ENCODE measurements at places on chromosomes 16 and 17.
A peak's percentile ranks its signal among the peaks of the same experiment; 100 is the strongest.

DNA sequence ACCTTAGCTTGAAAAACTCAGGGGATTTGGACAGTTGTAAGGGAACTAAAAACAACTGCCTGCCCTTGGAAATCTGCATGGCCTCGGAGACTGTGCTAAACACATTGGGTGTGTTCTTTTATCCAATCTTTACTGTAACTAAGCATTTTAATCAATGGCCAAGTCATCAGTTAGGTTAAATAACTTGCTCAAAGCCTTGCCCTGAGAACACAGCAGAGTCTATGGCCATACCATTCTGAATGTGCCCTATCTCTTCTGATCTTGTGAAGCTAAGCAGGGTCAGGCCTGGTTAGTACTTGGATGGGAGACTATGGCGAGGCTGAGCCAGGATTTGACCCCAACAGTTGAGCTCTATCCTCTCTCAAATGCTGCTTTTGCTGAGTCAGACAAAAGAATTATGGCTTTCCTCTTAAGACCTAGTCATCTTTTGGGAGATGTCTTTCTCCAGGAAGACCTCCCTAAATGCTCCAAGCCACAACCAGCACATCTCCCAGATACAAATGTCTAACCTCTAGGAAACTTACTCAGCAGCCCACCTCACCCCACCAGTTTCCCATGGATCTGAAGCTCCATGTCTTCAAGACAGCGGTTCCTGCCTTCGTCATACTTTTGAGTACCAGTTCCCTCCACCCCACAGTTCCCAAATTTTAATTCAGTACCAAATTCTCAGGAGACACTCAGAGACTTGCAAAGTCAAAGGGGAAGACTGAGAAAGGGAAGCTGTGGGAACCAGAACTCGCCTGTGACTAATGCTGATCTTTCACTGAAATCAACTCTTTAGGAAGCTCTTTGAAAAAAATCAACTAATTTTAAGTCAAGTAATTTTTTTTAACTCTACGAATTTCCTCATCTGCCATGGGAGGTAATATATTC, 336.1 kb downstream of the MAF start:
- no peak for DNase-seq

GRCh38 chr17:59356543-59357218, 25.2 kb downstream of the YPEL2 start:
- no peak for DNase-seq

DNA sequence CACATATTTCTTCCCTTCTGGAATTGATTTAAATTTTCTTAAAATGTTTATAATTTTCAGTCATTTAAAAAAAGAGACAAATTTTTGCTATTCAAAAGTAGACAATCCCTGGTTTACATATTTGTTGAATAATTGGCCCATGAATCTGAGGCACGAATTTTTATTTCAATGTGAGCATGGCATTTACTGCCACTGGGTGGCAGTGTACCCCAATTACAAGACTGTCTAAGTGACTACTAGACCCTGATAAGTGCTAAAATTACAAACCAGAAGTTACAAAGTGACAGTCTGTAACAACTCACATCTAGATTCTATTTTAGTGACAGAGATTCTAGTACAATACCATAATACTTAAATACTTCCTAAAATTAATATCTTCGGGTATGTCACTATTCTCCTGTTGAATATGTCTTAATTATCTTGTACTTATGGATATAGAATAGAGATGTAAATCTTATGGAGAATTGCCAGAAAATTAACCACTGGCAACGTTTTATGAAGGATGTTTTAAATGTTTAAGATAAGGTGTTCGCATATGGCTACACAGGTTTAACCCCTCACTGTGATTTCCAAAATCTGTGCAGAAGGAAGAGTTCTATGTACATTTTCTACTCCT, 235.8 kb downstream of the MAP2K4 start:
- DNase-seq, result no peak

GRCh38 chr17:76611758-76612157, 26.1 kb upstream of the ST6GALNAC2 start:
- peak; percentile 47 for DNase-seq

DNA sequence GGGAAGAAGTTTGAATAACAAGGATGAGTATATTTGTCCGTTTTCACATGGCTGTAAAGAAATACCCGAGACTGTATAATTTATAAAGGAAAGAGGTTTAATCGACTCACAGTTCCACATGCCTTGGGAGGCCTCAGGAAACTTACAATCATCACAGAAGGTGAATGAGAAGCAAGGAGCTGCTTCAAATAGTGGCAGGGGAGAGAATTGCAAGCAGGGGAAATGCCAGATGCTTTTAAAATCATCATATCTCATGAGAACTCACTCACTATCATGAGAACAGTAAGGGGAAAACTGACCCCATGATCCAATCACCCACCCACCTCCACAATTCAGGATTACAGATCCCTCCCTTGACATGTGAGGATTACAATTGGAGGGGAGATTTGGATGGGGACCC, 212.8 kb upstream of the CDH8 start:
- no peak for DNase-seq

DNA sequence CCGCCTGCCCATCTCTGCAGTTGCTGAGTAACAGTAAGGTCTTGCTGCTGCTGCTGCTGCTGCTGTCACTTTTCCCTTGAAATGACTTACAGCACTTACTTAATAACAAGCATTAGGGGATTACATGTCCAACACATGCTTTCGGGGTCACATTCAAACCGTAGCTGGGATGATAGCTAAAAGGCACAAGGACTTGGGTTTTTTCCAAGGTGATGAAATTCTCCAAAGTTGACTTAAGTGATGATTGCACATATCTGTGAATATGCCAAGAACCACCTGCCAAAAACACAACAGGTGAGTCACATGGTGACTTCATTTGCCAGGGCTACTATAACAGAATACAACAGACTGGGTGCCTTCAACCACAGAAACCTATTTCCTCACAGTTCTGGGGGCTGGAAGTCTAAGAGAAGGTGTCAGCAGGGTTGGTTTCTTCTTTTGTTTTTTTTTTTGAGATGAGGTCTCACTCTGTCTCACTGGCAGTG, 121.9 kb upstream of the TNRC6C start:
- no peak for DNase-seq

DNA sequence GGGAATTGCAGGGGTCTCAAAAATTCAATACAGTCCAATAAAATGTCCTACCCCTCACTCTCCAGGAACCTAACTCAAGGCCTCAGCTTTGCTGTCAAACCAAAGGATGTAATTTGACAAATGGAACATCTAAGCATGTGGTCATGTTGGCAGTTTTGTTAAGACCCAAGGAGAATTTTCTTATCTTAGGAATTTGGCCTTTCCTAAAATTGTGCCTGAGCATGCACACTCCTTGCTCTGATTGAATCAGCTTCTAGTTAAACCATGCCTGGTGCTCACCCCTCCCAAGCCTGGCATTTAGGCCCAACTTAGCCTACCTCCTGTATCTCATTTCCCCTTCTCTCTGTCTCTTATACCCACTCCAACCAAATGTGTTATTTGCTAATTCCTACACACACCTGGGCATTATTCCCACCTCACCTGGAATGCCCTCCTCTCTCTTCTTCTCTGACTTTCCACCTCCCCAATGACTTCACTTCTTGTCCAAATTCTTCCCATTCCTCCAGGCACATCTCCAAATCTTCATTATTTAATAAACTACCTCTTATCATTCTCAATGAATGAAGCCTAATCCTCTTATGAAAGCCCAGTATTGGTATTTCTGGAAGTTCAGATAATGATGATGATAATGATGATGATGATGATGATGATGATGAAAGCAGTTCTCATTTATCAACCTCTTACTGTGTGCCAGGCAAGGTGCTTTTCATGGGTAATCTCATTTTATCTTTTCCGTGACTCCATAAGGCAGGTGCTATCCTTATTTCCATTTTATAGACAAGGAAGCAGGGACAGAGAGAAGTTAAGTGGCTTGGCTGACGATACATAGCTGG, 178.0 kb upstream of the IRX6 start:
- no peak for DNase-seq

GRCh38 chr17:38324772-38325171, 19.0 kb downstream of the GPR179 start:
- no peak for DNase-seq

Data from suprapubic skin (tissue), 4 donors.